ENCODE measurements at places on chromosomes 4 and X.
A peak's percentile ranks its signal among the peaks of the same experiment; 100 is the strongest.

DNA sequence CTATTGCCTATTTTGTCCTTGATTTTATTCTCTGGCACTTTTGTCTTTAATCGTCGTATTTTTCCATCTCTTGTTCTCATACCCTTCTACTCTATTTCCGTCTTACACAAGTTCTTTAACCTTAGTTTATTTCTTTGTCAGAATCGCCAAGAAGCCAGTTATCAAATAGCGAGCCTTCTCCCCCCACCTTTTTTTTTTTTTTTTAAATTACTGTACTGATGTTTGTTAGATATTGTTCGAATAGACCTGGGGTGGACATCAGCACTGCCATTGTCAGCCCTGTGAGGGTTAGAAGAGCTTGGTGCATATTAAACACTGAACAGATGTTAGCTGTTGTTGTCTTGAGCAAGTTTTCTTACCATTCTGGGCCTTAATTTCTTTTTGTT, 1.2 kb downstream of the SPCS3 start:
- H3K36me3 ChIP-seq: peaks cover 4% of the 10 kb centered on the region
- H3K27ac ChIP-seq: peak overlapping the region; percentile 92
- DNase-seq: no peak
- peaks cover 2% of the 10 kb centered on the region for H3K27me3 ChIP-seq
- H3K4me1 ChIP-seq: peaks cover 2% of the 10 kb centered on the region

- no peaks in the 10 kb centered on the region for H3K4me1 ChIP-seq
- peaks cover 15% of the 10 kb centered on the region for H3K27me3 ChIP-seq
- H3K4me3 ChIP-seq: peak within 1 kb of the TSS; percentile 39
- no peak within 1 kb of the TSS for H3K27ac ChIP-seq
- peak; percentile 9 for DNase-seq
Measured at GRCh38 chr4:103719830-103720207, at the start of gene TACR3. TSS of gene TACR3 (minus strand) at chr4:103719985. CDS start at chr4:103719675, 310 bp downstream.

DNA sequence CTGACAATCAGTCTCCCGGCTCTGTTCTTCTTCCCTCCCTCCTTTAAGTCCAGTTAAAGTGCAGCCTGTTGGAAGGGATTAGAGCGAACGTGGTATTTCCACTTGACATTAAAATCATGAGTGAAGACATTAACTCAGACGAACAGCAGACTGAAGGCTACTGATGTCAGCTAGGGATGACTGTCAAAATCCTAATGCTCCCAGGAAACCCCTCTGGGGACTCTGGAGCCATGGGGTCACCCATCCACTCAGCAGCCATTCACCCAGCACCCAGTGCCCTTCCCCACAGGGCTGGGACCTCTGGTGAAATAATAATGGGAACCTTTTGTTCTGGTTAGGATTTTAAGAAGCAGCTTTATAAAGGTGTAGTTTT, 113.9 kb downstream of the DRD5 start:
- no peak for DNase-seq
- no peaks in the 10 kb centered on the region for H3K36me3 ChIP-seq
- no peaks in the 10 kb centered on the region for H3K27me3 ChIP-seq

GRCh38 chr4:123102897-123103471, 180.6 kb upstream of the NUDT6 start:
- no peak overlapping the region for H3K4me3 ChIP-seq
- H3K36me3 ChIP-seq: no peaks in the 10 kb centered on the region
- peak; percentile 27 for DNase-seq

DNA sequence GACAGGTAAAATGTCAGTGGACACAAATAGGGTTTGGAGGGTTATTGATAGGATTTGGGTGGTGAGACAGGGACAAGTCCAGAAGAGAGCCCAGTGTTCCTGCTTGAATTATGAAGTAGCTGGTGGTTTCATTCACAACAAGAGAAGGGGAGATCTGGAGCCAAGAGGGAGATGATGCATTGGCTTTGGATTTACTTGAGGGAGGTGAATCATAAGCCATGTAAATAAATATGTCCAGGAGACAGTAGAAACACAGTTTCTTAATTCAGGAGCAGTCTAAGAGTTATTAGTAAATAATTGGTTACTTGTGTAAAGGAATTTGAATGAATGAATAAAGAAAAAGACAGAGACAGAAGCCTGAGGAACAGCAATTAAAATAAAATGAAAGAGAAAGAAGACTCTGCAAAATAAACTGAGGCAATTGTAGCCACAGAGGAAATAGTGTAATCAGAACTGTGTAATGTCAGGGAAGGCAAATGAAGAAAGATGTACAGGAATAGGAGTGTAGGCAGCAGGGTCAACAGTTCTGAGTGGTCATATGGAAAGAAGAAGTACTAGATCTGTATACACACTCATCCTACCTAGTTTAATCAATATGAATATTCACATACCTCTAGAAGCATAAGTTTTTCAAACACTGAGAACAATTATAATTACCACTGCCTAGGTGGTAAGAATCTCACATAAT, 50.2 kb upstream of the CXCL8 start:
- H3K36me3 ChIP-seq: no peaks in the 10 kb centered on the region
- H3K27ac ChIP-seq: no peak overlapping the region
- H3K4me1 ChIP-seq: no peaks in the 10 kb centered on the region
- no peak overlapping the region for H3K4me3 ChIP-seq

- no peak for DNase-seq
- no peaks in the 10 kb centered on the region for H3K27me3 ChIP-seq
- H3K4me1 ChIP-seq: no peaks in the 10 kb centered on the region
- no peak overlapping the region for H3K4me3 ChIP-seq
- H3K27ac ChIP-seq: no peak overlapping the region
Measured at GRCh38 chr4:109640644-109641043, 62.6 kb downstream of the CASP6 start.

DNA sequence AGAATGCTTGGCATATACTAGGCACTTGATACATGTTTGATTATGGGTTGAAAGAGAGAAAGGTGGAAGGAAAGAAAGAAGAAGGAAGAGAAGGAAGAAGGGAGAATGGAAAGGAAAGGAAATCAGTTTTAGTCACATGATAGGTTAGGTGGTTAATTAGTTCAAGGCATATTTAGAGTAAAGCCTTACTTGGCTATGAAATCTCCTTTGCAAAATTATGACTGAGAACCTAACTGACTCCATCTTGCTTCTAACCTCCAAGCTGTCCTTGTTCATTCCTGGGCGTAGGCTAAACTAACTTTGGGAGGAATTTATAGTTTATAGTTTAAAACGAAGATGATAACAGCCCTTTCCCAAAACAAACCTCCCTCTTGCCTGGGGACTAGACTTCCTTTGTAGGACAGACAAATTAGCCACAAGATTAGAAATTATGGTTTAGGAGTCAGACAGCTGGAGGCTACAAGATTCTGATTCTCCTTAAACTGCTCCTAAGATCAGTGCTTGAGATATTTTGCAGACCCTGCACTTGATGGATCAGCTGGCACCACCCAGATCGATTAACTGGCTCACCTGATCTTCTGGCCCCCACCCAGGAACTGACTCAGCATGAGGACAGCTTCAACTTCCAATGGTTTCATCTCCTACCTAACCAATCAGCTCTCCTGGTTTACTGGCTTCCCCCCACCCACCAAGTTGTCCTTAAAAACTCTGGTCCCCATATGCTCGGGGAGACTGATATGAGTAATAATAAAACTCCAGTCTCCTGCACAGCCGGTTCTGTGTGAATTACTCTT, 55.0 kb downstream of the TXK start:
- no peak overlapping the region for H3K27ac ChIP-seq
- H3K36me3 ChIP-seq: no peaks in the 10 kb centered on the region
- H3K27me3 ChIP-seq: no peaks in the 10 kb centered on the region
- no peaks in the 10 kb centered on the region for H3K4me1 ChIP-seq
- H3K4me3 ChIP-seq: no peak overlapping the region
- DNase-seq: no peak

DNA sequence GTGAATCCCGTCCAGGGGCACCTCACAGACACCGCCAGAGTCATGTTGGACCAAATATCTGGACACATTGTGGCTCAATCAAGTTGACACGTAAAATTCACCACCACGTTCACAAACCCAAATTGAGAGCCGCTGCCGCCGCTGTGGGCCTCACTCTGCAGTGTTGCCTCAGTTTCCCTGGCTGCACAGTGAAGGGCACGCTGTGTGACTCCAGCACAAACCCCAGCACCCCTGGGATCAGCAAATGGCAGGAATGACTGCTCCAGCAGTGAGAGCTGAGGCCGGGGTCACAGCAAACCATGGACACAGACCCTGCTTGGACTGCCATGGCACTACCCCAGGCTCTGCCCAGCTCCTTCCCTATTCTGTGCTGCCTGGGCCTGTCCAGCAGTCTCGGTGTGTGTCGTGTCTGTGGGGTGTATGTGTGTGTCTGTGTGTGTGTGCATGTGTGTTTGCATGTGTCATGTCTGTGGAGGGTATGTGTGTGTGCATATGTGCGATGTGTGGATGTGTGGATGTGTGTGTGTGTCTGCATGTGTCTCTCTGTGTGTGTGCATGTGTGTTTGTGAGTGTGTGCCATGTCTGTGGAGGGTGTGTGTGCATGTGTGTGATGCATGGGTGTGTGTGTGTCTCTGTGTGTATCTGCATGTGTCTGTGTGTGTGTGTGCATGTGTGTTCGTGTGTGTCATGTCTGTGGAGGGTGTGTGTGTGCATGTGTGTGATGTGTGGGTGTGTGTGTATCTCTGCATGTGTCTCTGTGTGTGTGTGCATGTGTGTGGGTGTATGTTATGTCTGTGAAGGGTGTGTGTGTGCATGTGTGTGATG, 52.2 kb upstream of the ADRA2C start:
- no peak overlapping the region for H3K4me3 ChIP-seq
- no peaks in the 10 kb centered on the region for H3K36me3 ChIP-seq
- no peaks in the 10 kb centered on the region for H3K4me1 ChIP-seq
- no peak overlapping the region for H3K27ac ChIP-seq
- DNase-seq: no peak

DNA sequence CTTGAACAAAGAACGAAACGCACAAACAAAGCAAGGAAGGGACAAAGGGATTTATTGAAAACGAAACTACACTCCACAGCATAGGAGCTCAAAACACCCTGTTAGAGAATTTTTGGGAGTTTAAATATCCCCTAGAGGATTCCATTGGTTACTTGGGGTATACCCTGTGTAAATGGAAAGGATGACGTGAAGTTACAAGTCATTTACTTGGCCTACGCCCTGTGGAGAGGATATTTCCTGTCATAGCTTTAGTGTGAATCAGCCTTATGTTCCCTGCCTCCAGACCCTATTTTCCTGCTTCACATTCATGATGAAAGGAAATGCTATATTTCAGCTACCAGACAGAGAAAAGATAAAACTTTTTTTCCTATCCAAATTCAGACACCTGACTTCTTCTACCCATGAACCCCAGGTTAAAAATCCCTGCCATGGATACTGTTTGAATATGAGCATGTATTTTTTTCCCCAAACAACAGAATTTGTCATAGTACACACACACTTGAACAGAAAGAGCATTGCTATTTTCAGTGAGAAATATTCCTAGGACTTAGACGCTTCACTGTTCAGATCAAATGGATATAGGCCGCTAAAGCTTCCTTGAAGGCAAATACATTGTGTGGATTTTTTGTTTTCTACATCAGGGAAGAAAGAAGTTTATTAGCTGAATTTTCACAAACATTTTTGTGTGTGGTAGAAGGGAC, 20.4 kb downstream of the PIN4 start:
- no peaks in the 10 kb centered on the region for H3K27me3 ChIP-seq
- no peak overlapping the region for H3K27ac ChIP-seq
- no peak overlapping the region for H3K4me3 ChIP-seq
- no peaks in the 10 kb centered on the region for H3K4me1 ChIP-seq
- no peak for DNase-seq

DNA sequence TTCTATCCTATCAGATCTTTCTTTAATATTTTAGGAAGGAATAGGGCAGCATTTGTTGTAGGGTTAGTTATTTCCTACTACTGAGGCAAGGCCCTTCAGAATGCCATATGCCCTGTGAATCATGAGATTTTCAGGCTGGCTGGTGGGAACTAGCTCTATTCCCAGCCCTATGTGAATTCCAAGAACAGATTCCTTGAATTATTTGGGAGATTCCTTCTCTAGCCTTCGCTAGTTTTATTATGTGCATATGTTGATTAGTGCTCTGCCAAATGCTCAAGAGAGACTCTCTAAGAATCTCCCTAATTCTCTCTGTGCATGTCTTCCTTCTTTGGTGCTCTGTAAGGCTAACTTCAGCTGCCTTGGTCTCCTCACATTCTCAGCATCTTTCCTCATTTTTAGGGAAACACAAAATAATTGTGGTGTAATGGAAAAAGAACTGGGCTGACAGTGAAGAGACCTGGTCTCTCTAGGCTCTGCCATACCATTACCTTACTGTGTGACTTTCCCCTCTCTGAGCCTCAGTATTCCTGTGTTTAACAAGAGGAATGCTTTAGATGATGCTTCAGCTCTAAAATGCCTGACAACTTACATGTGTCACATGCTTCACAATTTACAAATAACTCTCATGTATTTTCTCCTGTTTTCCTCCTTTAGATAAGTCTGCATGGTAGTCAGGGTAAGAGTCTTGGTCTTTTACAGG, 79.7 kb downstream of the VMA21 start:
- no peak for DNase-seq
- H3K4me1 ChIP-seq: no peaks in the 10 kb centered on the region
- no peaks in the 10 kb centered on the region for H3K27me3 ChIP-seq

DNA sequence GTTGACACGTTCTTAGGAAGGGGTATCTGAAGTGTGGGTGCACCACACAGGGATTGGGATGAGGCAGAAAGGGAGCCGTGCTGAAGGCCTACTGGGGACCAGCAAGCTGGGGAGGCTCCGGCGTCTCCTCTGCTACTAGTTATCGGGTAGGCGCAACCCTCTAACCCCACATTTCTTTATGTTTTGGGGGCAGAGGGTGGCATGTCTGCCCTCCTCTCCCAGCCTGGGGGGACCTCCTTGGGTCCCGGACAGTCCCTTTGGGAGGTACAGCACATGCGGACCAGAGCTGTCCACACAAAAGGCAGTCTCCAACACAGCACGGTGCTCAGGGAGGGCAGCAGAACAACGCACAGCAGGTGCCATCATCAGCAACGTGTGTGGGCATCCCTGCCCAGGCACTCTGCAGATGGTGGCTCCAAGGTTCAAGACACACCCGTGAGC, 33.2 kb downstream of the WDR1 start:
- peaks cover 99% of the 10 kb centered on the region for H3K36me3 ChIP-seq
- no peaks in the 10 kb centered on the region for H3K27me3 ChIP-seq
- H3K4me3 ChIP-seq: no peak overlapping the region
- peaks cover under 1% of the 10 kb centered on the region for H3K4me1 ChIP-seq
- H3K27ac ChIP-seq: no peak overlapping the region
- DNase-seq: no peak

GRCh38 chr4:33485111-33485510, 2759.2 kb downstream of the ARAP2 start:
- no peaks in the 10 kb centered on the region for H3K27me3 ChIP-seq
- H3K4me3 ChIP-seq: no peak overlapping the region
- no peak for DNase-seq
- H3K27ac ChIP-seq: no peak overlapping the region
- H3K4me1 ChIP-seq: no peaks in the 10 kb centered on the region

Data from large intestine (tissue), 12 donors.